NCI-H226 (cell line): ENCODE measurements at places on chromosomes 2 and 18.

GRCh38 chr18:76715012-76715610 is 107.2 kb upstream of the ZNF236 start:
- DNase-seq, result no peak

DNA sequence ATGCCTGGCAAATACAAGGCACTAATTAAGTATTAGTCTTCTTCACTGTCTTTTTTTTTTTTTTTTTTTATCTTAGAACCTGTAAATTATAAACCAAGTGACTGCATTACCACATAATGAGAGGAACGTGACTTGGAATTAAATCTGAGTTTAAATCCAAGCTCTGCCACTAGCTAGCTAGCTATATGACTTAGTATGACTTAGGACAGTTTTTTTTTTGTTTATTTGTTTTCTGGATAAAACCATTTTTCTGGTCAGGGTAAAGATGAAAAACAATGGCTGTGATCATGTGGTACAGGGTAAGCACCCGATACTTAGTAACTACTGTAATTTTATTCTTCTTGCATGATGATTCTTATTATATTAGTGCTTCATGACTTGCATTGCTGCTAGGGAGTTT is 191.8 kb upstream of the LRRTM1 start:
- DNase-seq, result no peak

DNA sequence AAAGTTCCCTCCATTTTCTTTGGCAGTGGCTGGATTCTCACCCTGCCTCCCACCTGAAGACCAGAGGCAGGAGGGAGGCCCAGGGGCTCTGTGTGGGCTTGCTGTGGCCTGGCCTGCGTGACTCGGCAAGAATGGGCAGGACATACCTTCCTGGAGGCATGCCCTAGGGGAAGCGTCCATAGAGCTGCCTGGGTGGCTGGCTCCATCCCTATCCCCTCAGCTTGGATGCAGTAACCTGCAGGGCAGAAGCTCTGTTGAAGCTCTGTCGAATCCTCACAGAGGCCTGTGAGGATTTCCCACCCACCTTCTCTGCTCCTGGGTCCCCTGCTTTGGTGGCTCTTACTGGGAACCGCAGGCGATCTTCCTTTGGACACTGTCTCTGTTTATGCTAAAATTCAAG is 1.3 kb upstream of the PRSS56 start:
- DNase-seq, result no peak

DNA sequence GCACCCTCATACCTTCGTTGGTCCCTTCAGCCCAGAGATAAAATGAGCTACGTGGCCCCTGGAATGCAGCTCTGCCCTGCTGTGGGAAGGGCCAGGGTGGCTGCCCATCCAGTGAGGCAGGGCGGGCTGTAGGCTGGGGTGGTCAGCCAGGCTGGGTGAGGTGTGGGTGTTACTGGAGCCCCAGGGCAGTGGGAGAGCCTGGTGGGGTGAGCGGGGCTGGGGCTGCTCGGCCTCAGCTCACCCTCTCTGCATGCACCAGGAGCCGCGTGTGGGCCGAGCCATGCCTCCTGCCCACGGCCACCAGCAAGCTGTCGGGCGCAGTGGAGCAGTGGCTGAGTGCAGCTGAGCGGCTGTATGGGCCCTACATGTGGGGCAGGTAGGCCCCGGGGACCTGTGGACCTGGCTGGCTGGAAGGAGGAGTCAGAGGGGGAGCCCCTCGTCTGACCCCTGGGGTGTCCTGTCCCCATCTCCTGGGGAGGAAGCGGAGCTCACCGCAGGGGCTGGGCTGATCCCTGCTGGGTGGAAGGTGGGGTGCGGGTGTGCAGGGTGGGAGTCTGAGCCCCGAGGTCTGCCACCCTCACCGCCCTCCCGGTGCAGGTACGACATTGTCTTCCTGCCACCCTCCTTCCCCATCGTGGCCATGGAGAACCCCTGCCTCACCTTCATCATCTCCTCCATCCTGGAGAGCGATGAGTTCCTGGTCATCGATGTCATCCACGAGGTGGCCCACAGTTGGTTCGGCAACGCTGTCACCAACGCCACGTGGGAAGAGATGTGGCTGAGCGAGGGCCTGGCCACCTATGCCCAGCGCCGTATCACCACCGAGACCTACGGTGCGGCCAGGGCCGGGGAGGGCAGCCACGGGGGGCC is 5.5 kb downstream of the RNPEPL1 start:
- no peak for DNase-seq

DNA sequence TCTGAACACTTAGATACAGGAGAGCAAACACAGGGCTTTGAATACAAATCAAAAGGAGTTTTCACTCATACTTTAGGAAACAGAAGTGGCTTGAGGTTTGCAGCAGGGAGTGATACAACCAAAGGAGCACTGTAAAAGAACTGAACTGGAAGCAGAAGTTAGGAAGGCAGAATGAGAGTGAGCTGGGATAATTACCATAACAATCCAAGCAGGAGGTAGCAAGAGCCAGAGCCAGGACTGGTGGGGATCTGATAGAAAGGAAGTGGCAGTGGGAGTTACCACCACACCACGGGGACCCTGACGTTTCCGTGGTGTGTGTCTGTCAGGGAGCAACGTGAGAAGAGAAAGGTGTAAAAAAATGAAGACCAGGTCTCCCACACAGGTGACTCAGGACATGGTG is 81.3 kb upstream of the EPB41L3 start:
- DNase-seq, result no peak

DNA sequence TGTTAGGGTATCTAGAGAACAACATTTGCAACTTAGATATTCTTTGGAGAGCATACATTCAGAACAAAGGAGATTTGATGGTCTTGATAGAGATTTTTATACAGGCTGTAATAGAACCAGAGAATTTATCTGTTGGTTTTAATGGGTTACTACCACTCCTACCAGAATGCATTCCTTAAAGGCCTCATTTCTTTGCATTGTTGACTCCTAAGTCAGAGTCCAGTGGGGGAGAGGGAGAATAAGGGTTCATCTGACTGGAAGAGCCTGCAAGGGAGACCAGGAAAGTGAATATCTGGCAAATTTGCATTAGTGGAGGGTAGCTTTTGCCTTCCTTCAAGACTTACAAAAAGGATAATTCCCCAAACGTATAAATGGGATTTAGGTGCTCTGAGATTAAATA is 29.7 kb downstream of the AGPS start:
- peak; percentile 58 for DNase-seq

DNA sequence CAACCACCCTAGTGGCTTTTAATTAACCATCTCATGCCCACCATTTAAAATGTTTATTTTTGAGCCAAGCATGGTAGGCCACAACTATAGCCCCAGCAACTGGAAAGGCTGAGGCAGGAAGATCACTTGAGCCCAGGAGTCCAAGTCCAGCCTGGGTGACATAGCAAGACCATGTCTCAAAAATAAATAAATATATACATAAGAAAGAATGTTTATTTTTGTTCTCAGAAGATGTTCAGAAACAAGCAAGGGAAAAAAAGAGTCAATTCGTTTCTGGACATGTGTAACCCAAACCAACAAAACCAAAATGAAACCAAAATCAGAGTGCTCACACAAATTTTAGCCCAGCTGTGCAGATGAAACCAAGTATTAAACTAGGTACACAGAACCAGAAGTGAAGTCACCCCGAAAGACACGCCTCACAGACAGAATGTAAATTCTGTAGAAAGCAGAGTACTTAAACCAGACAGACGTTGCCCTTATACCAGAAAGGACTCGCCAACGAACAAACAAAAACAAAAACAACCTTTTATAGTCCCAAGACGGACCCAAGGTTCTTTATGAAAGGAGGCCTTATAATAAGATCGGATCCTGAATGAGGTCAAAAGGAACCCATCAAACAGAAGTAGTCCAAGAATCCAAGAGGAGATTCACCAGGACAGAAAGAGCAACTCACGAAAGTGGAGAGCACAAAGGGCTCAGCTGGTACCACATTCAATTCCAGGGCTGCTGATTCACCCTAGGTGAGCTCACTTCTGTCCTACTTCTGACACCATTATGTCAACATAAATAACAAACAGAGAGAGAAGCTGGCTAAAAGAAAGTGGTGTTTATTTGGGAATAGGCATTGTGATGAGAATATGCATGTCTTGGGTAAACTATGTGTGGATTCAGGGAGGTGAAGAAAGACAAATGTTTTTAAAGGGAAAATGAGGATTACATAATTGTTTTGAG is 31.8 kb upstream of the MTCL1 start:
- DNase-seq, result no peak

- peak; percentile 67 for DNase-seq
These were observed 60.7 kb downstream of the TTC27 start for GRCh38 chr2:32688541-32688940.

GRCh38 chr2:167478196-167478595 is 589.9 kb downstream of the XIRP2 start:
- no peak for DNase-seq

- DNase-seq, result no peak
These were observed 13.6 kb downstream of the GULP1 start for GRCh38 chr2:188305271-188305670.

GRCh38 chr2:122238006-122238559 is 482.6 kb downstream of the TSN start:
- no peak for DNase-seq
